ENCODE measurements at places on chromosomes 5 and 9.

- no peak for DNase-seq
Observed at GRCh38 chr9:90802386-90802985, 867 bp downstream of the SYK start.

DNA sequence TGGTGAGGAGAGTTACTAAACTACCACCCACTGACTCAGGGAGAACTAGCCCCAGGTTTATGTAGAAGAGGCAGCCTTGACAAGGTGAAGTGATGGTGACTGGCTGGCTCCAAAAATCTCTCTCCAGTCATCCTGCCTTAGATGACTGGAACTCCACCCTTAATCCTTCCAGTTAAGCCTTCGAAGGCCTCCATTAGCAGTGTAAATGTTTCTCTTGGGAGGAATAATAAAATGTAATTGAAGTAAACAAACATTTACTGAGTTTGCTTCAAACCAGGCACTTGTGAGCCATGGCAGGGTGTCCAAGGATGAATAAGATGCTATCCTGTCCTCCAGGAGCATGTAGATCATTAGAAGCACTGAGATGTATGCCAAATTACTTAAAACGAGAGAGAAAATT lies 35.5 kb downstream of the ASTN2 start:
- no peak for DNase-seq

DNA sequence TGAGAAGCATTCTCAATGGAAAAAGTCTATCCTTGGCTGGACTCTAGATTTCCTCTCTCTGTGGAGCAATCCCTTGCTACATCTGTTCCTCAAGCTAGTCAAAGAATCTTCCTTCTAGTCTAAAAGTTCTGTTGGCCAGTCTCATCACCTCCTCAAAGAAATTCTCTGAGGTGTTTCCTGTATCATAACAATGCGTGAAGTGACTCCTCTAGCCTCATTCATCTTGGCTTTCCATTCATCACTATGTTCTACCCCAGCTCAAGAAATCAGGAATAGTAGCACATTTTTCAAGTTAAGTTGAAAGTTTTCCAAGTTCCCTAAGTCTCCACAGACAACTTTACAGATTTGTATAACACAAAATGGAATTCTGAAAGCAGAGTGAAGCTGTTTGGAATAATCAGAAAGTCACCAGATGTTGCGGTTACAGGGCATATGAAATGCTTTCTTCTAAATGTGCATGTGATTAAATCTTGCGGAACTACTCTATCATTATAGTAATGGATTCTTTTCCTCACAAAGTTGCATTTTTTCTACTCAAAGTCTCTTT lies 176.6 kb upstream of the FREM1 start:
- no peak for DNase-seq

DNA sequence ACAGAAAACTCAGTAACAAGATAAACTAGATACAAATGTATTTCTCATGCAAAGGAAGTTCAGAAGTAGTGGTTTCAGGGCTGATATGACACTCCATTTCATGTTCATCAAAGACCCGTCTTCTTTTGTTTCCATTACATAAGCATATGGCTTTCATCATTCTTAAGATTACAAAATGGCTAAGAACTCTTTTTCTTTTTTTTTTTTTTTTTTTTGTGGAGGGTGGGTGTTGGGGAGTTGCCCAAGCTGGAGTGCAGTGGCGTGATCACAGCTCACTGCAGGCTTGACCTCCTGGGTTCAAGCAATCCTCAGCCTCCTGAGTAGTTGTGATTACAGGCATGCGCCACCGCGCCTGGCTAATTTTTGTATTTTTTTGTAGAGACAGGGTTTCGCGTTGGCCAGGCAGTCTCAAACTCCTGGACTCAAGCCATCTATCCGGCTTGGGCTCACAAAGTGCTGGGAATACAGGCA lies 22.0 kb upstream of the PTBP3 start:
- no peak for DNase-seq

- DNase-seq = no peak
Observed at GRCh38 chr9:130064621-130065020, 10.9 kb downstream of the GPR107 start.

DNA sequence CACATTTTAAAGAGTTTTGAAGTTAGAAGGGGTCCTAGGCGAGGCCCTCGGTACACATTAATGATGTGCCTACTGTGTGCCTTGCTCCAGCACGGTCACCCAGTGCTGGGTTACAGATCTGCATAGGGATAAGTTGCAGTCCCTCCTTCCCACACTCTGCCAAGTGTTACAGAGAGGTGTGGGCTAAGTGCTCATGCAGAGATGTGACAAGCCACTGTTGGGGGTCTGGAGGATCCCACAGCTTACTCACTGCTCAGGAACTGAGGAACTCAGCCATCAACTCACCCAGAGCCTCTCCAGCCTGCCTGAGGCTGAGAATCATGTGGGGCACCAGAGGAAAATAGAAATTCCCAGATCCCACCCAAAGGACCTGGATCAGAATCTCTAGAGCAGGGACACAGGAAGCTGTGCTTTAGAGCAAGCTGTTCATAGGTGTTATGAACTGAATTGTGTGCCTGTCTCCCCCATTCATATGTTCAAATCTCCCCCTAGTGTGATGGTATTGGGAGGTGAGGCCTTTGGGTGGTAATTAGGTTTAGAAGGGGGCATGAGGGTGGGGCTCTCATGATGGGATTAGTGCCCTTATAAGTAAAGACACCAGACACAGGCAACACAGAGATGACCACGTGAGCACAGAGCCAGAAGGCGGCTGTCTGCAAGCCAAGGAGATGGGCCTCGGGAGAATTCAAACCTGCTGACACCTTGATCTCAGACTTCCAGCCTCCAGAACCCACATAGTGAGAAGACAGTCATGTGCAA lies 164.1 kb downstream of the HSD17B3 start:
- DNase-seq = no peak

- DNase-seq = peak; percentile 61
Observed at GRCh38 chr5:56148453-56148971, 84.6 kb downstream of the ANKRD55 start.

- DNase-seq = no peak
Observed at GRCh38 chr5:36422952-36423351, 121.2 kb upstream of the RANBP3L start.

DNA sequence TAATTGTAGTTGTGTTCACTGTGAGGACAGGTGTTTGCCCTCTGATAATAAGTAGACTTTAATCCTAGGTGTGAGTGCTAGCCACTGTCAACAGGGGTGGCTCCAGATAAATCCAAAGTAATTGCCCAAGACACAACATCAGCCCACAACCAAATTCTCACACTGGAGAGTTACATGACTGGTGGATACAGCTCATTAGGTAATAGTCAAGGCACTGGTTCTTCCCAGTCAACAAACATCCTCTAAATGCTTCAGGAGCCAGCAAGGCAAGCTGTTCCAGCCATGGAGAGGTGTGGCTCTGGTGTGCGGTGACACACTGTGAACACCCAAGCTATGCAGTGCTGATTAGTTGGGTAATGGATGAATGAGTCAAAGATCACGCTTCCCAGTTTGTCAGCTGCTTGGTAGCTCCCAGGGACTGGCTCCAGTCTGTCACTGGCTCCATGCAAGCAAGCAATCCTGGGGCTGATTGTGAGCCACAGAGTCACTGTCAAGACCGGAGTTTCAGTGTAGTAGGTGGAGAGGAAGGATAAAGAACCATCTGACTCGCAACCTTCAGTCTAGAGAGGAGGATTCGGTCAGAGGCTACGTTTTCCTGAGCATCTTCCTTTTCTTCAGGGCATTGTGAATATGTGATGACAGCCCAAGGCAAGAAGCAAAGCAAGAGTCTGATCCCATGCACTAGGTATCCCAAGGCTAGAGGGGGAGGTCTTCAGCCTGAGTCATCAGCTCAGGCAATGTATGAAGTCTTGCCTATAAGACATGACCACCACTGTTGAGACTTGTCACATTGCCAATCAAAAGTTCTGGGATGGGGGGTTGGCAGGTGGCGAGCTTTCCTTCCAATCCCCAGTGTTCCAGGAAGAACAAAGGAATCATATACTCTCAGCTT lies 63.1 kb downstream of the UGCG start:
- no peak for DNase-seq

DNA sequence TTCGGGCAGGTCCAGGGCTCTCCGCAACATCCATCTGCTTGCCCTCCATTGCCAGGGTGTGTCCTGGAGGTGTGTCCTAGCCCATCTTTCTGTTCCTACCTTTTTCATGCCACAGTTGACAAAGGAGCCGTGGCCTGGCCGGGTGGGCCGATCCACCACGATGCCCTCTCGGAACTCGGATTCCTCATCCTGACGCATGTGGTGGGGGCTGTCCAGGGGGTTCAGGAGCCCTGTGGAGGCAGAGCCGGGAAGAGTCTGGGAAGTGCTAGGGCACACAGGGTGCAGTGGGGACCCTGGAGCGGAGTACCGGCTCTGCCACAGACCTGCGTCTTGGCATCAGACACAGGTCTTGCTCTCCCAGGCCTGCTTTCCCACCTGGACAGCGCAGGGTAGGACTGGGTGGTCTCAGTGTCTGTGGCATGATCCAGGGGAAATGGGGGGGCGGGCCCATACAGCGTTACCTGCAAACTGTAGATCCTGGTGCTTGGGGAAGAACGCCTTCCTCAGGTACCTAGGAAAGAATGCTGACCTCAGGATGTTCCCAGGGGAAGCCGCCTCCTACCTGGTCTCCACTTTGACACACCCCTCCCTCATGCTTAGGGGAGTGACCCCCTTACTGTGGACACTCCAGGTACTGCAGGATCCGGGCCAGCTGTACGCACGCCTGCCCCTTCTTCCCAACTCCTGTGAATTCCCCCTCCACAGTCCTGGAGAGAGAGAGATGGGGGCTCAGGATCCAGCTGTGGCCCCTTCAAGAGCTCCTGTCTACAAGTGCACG lies 3.5 kb downstream of the SPOUT1 start:
- no peak for DNase-seq

GRCh38 chr9:124663046-124663961 lies 107.8 kb downstream of the NR6A1 start:
- DNase-seq = no peak

GRCh38 chr5:372556-372995 lies 51.1 kb downstream of the AHRR start:
- no peak for DNase-seq

DNA sequence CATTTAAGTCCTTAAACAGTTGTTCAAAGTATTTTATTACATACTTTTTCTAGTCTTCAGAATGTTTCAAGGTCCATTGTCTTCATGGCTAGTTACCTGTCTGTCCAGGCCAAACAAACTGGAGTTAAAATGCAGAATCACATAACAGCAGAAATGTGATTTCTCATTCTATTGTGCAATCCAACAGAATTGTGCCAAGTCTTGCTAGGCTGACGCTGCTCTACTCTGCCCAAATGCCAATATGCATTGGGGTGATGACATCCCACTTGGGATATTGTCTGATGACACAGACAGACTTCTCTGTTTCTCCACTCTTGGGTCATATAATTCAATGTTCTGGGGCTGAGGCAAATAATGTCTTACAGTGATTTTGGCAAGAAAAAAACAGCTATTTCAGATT lies 5.2 kb upstream of the SLC22A5 start:
- DNase-seq = no peak

DNA sequence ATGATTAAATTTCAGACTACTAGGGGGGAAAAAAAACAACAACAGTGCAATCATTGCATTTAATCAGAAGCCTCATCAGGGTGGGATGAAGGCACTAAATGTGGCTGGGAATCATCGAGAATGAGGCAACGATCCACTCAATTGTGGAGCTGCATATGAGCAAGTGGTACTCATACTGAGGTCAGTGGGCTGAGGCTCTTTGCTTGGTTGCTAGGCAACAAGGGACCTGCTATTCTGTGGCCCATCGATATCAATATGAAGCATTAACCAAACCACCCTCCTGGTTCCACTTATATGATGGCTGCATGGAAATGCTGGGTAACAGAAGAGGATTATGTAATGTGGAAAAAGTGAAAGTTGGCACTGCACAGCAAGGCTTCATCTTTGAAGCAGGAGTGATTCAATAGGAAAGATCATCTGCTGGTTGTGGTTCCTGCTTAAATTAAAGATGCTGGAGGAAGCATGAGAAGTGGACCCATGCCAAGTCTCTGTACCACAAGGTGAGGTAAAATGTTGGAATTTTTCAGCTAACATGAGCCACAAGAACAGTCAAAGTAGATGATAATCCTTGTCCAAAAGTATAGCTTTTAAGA lies 159.8 kb upstream of the HMHB1 start:
- no peak for DNase-seq

DNA sequence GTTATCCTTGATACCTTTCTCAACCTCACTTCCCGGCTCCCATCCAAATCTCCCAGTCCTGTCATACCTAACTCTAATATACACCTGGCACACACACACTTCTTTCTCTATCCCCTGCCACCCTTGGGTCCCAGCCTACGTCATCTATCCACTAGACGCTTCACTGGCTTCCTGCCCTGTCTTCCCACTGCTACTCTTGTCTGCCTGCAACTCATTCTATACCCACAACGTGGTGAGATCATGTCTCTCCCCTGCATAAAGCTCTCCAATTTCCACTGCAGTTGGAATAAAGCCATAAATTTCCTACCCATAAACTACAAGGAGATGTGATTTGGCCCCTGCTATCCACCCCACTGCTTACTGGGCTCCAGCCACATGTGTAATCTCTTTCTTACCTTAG lies 93.5 kb downstream of the JMY start:
- no peak for DNase-seq

DNA sequence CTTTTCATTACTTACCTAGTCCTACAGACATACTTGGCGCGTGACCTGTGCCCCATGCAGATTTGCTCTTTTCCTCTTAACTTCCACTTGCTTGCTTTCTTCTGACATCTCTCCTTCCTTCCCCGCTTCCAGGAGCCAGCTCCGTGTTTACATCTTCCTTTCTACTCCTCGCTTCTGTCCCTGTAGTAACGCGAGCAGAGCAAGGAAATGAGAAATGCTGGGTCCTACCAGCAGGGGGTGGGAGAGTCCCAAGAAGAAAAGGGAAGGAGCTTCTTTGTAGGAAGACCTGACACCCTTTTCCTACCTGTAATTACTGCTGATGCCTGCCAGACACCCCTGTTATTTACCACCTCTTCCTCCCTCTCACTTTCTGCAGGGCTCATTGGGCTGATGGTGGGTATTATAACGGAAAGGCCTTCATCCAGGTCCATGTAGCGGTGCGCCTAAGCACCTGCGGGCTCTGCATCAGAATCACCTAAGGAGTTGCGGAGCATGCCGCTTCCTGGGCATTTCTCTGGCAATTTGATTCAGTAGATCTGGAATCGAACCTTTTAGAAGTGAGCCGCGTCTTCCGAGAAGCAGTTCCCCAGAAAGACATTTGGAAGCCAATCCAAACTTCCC lies 1260.8 kb upstream of the WWC1 start:
- DNase-seq = no peak

DNA sequence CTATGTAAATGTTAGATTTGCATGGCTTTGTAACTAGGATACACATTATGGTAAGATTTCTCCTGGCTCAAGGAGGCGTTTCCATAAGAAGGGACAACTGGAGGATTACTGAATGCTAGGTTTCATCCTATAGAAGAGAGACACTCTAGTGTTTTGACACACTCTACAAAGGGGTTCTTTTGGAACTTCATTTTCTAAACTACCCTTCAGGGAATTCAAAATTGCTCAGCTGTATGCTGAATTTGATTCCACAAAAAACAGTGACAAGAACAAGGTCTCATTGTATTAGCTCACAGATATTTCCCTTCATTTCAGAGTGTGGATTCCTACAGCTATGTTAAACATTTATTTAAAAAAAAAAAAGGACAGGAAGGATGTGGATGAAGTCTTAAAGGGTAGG lies 151.7 kb downstream of the PPP2R2B start:
- DNase-seq = no peak

GRCh38 chr5:95818181-95819147 lies 4.1 kb downstream of the GLRX start:
- no peak for DNase-seq

GRCh38 chr5:171221916-171222315 lies 87.1 kb upstream of the TLX3 start:
- no peak for DNase-seq
